ENCODE measurements at places on chromosomes 2 and 18.

- DNase-seq: no peak
Observed at GRCh38 chr2:104841744-104842143, 12.2 kb upstream of the POU3F3 start.

DNA sequence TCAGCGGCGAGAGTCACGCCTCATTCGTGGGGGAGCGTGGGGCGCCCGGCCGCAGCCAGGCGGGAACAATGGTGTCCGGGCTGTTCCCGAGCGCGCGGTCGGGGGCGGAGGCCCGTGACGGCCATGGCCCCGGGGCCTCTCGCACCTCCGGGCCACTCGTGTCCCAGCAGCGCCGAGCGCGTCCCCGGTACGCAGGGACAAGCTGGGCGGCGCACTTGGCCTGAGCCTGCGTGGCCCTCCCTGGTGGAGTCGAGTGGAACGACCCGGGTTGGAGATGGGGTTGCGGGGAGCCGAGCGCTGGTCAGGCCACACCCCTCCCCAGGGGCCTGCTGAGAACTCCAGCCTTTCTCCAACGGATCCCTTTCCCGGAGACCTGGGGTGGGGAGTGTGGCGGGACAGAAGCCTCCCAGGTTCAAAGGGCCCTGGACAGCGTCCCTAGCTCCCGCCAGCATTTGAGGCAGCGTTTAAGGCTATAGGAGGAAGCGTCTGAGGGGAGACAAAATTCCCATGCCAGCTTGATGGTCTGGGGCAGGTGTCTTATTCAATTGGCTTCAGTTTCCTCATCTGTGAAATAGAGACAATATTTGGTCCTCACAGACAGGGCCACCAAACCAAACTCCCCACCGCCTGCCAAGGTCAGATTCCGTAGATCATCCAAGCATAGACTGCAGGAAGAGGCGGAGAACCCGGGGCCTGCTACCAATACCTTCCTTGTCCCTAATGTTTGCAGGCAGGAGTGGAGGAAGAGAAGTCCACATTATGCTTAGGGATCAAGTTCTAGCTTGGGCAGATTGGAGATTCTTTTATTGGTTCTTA, 553 bp downstream of the CNDP2 start:
- no peak for DNase-seq

GRCh38 chr2:128396500-128396891, 77.8 kb upstream of the HS6ST1 start:
- no peak for DNase-seq

DNA sequence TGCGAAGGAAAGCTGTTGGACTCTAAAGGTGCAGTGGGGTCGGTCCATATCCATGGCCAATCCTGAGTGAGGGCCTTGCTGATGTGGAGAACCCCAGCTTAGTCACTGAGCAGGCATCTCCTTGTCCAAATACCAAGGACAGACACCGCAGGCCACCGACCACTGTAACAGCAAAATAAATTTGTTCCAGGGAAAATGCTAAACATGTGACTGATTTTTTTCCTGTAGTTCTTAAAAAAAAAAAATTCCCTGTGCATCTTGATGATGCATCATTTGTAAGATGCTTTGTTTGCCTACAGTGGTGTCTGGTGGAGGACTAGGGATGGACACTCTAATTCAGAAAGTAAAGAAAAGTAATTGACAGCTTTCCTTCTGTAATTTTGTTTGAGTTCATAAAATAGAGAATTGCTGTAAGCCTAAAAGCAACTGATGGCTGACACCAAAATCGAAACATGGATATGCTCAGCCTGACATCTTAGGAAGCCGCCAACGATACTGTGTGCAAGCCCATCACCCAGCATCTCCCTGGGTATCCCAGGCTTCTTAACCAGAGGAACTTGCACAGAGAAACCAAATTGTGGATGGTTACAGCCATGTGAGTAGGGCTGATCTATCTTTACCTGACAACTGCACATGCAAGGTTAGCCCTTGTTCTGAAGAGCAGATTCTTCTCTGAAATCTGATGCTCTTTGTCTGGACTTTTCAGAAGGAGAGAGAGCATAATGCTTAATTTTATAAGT, 188.6 kb downstream of the ARL4C start:
- no peak for DNase-seq

DNA sequence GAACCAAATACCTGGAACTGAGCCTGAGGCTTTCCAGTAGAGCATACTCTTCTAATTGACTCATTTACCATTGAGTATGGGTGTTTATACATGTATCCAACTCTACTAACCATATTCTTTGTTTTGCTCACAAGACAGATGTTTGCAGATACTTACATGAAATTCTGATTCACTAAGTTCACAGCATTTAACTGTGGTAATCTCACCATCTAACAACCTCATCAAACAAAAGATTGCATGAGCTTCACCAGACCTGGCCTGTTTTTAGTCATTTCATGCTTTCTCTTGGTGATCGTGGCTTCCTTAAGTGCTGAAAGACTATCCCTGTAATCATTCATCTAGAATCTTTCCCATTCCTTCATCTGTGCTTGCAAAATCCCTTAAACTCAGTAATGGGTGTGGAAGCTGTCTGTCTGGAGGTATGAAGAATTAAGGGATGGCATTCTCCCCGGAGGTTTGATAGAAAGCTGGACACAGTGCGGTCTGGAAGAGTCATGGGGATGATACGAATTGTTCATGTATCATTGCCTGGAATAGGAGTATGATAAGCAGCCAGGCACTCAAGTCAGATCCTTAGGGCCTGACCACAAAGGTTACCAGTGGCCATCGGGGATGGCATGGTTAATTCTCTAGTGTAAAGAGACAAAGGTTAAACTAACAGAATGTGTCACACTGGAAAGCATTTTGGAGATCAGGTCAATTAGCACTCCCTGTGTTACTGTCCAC, 42.0 kb upstream of the IL1R1 start:
- no peak for DNase-seq

Measured in activated T-cell treated with anti-CD3 and anti-CD28 coated beads for 24 hours (primary cell).